Activated CD8-positive, alpha-beta T cell treated with anti-CD3 and anti-CD28 coated beads for 36 hours (primary cell): ENCODE measurements at places on chromosomes 13 and 19. TPM values are rescaled to one million over a fixed set of nuclear protein-coding genes. Genes with fewer than 3 reads are reported as not detected.

- DNase-seq = no peak
Observed at GRCh38 chr13:97843189-97843588, 110.3 kb upstream of the IPO5 start.

GRCh38 chr19:19535311-19536191 lies 2.5 kb upstream of the CILP2 start:
- DNase-seq = no peak

DNA sequence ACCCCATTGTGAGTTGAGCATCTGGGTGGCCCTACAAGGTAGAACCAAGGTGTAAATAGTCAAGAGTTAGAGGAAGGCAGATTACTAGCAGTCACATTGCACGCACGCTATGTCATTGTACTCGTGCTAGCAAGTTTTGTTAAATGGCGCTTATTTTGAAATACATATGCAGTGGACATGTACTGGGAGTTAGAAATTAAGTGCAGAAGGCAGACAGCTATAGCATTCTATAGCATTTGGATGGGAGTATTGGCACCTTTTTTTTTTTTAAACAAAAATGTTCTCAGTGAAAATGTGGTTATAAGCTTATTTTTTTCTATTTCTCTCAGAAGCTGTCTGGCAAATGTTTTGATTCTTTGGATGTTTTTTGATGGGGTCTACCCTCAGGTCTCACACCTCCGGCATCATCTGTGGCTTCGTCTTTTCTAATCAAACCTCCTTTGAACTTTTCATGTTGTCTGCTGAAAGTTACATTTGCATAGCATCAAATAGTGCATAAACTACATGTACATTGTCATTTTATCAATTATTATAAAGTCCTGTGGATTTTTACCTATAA lies 68.1 kb downstream of the ARHGEF7 start:
- no peak for DNase-seq

GRCh38 chr13:35741657-35742056 lies 265.2 kb upstream of the MAB21L1 start:
- DNase-seq = no peak

- no peak for DNase-seq
Observed at GRCh38 chr19:15210323-15210781, 9.6 kb upstream of the NOTCH3 start.

DNA sequence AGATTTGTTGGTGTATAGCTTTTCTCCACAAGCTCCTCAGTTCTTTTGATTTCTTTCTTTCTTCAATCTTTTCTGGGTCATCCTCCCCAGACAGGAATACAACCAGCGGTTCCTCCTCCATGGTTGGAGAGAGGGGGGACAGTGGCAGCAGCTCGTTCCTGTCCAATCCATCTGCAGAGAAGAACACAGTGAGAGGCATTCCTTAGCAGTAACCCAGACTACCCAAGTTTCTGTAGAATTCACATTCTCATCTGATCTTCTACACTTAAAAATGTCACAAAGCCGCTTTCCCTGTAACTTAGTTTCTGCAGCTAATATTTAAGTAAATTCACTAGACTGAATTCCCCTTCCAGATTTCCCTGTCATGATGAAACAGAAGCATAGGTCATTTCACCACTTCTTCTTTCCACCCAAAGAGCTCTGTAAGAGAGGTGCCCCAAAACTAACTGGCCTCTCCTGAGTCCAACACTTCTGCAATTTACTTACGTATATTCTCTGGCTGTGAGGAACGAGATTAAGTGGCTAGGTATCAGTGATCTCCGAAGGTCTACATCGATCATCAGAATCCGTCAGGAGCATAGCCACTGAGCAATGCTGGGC lies 171.9 kb downstream of the TBC1D4 start:
- no peak for DNase-seq

DNA sequence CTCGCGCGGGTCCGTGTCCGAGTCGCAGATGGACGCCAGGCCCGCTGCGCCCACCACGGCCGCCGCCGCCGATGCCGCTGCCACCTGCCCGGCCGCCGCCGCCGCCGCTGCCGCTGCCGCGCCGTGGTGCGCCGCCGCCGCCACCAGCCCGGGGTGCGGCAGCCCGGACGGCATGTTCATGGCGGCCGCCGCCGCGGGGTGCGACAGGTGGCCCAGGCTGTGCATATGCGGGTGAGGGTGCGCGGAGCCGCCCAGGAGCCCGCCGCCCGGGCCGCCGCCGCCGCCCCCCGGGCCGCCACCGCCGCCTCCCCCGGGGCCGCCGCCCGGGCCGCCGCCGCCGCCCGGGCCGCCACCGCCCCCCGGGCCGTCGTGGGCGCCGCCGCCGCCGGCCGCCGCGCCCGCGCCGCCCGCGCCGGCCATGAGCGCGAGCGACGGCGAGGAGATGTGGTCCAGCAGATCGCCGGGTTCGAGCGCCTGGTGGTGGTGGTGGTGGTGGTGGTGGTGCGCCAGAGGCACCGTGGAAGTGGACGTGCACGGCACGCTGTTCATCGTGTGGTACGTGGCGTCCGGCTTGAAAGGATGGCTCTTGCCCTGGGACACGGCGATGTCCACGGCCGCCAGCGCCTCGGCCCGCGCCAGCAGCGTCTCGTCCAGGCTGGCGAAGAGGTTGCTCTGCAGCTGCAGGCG lies 1.3 kb downstream of the POU4F1 start:
- no peak for DNase-seq

DNA sequence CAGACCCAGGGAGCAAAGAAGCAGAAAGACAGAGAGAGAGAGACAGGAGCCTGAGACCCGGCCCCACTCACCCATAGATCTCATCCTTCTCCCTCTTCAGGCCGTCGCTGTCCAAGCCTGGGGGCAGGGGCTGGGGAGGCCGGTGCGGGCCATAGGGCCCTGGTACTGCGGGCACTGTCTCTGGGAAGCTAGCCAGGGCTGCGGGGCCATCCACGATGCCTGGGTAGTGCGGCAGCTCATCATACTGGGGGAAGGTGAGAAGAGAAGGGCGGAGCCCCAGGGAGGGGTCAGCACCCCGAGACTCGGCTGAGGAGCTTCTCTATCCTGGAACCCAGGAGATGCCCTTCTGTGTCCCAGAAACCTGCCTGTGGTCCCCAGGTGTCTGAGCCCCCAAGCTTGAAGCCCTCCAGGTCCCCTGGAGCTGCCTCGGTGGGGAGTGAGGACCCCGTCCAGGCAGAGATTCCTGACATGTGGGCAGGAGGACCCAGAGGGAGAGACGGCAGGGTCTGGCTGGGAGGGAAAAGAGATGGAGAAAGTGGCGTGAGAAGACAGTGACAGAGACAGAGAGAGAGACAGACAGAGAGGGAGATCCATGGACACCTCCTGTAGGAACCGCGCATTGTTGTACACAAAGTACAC lies 2.1 kb downstream of the MEIS3 start:
- no peak for DNase-seq

GRCh38 chr19:42281146-42281826 lies 12.2 kb downstream of the CIC start:
- DNase-seq = peak; percentile 55

DNA sequence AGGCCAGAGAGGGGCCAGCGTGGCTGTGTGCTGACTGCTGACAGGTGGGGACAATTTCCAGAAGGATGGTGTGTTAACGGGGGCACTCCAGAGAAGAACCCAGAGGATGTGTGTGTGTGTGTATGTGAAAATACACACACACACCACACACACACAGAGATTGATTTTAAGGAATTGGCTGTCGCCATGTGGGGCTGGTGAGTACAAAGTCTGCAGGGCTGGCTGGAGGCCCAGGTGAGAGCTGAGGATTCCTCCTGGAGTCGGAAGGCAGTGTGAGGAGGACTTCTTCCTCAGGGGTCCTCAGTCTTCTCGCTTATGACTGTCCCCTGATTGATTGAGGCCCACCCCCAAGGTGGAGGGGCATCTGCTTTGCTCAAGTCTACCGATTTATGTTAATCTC lies 7.6 kb upstream of the GJB6 start:
- no peak for DNase-seq

- DNase-seq = no peak
Observed at GRCh38 chr19:55592391-55593090, 6.8 kb downstream of the FIZ1 start.

DNA sequence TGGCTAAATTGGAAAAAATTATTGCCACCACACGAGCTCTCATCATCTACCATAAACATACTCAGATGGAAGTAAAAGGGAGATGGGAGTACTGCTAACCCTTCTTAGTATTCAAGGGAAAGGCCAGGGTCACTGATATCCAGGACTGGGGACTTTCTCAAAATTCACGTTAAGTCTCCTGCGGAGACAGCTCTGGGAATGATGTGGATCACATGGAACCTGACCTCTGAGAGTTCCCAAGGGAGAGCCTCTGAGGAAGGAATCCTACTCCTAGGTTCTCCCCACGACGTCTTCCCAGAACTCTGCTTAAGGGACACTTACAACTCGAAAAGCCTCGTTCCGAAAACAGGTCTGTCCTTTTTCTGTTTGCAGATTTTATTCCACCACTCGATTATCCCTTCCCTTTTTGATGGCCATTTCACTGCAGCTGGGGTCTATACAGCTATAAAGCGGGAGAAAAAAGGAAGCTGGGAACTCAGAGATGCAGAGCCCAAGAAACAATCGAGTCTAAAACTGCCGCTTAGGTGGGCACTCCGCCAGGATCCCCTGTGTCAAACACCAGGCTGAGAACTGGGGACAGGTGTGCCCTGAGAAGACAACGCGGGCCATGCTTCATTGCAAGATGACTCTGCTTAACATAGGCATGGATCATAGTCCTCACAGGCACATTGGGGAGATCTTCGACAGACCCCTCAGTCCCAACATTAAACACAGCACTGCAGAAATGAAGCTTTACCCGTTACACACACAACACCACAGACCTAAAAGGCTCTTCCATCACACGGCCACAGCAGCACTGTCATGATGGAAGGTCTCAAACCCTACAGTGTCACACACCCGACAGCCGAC lies 823 bp upstream of the ZNF567 start:
- DNase-seq = no peak

Gene WDR88
- total RNA-seq = not detected

Gene CPB2
- not detected for total RNA-seq

Gene STXBP2
- total RNA-seq = 96.4 TPM

Gene ATP4B
- not detected for total RNA-seq

Gene TTC9B
- total RNA-seq = not detected
